T-helper 17 cell (primary cell): ENCODE measurements at places on chromosomes 16 and 17.

DNA sequence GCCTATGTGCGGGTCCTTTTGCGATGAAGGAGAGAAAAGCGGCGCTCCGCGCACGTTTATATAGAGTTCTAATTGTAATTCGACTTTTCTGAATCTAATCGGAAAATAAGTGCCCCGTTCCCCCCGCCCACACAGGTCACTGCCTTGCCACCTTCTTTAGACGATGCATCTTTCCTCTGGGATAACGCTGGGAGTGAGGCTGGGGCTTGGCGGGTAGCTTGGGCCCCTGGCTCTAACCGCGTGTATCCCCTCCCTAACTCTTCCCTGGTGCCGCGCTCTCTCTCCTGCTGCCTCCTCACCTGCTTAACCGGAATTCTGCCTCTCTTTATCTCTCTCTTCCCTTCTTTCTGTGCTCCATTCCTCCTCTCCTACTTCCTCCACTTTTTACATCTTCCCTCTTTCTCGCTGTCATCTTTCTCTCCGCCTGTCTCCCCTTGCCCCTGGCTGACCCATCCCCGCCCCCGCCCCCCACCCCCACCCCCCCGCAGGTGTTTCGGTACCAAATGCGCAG, 2.6 kb downstream of the LHX1 start:
- DNase-seq, result no peak

DNA sequence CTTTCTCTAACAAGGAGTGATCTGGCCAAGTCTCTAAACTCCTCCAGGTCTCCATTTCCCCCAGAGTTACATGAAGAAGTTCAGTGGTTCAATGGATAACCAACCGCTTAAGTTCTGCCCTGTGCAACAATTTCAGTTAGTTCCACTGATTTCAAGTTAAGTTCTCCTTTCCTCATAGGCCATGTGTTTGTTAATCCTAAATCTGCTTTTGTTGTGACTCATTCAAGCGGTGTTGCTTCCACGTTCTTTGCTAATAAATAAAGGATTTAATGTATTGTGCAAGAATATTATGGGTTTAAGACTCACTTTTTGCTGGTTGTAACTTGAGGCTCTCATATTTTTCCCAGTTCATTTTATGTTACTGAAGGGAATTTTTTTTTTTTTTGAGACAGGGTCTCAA, 36.3 kb downstream of the GNA13 start:
- DNase-seq, result no peak

- DNase-seq, result no peak
Measured at GRCh38 chr16:66326991-66327513, 39.4 kb upstream of the CDH5 start.

GRCh38 chr17:55098765-55099164, 130.2 kb downstream of the STXBP4 start:
- no peak for DNase-seq

GRCh38 chr16:81711657-81712319, 67.3 kb upstream of the PLCG2 start:
- no peak for DNase-seq

GRCh38 chr17:81577278-81578000, 25.3 kb upstream of the FAAP100 start:
- no peak for DNase-seq

GRCh38 chr16:27109666-27110523, 43.2 kb downstream of the C16orf82 start:
- DNase-seq, result peak; percentile 87

DNA sequence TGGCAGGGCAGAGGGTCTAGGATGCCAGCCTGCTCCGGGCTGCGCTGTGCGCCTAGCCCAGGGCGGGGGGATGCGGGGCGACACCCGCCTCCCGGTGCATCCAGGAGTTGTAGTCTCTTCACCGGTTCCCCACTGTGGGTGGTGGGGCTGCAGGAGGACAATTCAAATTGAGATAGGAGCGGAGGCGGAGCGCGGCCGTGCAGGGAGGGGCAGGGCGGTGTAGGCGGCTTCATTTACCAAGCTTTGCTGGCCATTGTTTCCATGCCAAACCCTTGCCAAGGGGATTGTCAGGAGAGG, 2047.4 kb downstream of the TP53TG3F start:
- no peak for DNase-seq

GRCh38 chr16:88504489-88505404, 51.7 kb downstream of the ZFPM1 start:
- DNase-seq, result no peak

- no peak for DNase-seq
Measured at GRCh38 chr17:21001813-21002221, 41.0 kb downstream of the USP22 start.

DNA sequence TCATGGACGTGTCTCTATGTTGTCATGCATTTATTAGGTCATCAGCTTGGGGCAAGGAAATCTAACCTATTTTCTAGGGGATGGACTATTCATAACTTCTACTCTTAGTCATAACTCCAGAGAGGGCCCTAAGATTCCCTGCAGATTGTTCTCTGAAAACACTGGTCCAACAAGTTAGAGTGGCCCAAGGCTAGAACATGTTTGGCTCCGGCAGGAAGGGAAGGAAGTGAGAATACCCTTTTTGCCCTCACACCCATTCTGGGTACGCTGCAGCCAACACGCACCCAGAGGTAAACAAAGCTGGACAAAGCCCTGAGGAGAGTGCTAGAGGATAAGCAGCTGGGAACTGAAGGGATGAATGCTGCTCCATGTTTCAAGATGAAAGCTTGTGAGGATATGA, 9.9 kb downstream of the C16orf86 start:
- DNase-seq, result no peak

- no peak for DNase-seq
Measured at GRCh38 chr16:35497399-35497798, 2038.0 kb downstream of the TP53TG3F start.

DNA sequence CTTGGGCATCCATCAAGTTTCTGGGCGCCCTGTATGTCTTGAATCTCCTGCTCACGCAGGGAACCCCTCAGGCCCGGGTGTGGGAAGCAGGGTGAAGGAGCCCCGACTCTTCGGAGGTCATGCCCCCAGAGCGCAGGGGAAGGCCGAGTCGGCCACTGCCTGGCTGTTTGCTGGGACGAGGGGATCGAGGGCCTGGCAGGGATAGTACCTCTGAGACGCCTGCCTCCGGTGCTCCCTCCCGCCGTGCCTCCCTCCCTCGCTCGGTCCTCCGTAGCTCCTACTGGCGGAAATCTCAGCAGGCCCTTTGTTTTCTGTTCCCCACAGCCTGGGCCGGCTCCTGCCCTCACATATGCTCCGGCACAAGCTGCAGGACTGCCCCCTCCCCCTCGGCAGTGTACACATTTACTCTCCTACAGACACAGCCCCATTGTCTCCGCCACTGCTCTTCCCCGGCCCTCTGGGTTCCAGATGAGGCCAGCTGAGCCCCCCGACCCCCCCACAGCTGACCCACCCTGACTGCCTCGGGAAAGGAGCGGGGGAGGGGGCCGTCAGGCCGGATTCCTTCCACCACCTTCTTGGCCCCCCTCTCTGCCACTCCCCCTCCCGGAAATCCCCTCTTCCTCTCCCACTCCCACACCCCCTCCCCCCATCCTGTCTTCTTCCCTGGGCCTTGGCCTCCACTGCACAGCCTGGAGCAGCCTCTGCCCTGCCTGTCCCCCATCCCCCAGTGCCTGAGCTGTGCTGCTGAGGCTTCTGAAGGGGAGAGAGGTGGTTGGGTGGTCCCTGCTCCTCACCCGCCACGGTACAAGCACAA, 1.4 kb downstream of the TRAF4 start:
- DNase-seq, result no peak

DNA sequence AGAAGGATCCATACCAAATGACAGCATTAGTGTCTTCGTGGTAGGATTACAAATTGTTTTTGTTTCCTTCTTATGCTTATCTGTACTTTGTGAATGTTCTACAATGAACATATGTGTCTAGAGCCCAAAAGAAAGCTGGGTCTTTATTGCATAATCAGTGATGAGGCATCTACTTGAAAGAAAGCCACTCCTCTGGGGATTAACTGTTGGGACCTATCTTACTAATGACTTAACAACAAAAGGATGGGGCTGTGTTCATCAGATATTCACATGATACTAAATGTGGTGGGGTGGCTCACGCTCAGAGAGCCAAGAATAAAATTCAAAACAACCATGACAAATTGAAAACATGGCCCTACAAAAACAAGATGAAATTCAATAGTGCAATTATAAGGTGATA, 160.2 kb downstream of the RGS9 start:
- DNase-seq, result no peak

GRCh38 chr16:4544473-4544872, 5.9 kb upstream of the CDIP1 start:
- DNase-seq, result no peak

GRCh38 chr17:20944014-20944865, 98.6 kb downstream of the USP22 start:
- DNase-seq, result no peak

DNA sequence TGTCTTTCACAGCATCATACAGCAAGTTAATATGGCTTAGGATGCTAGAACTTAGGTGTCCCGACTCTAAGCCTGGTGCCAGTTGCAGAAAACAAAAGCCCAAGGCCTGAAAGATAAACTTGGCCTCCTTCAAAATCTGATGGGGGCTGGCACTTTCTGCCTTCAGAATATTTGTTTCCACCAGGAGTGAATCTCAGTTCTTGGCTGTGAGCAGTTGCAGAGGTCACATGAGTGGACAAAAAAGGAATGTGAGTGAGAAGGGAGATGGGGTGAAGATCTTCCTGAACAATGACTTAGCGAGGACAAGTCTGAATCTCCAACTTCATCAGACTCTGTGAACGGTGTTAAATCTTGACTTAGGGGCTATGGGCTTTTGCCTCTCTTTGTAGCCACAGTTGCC, 46.6 kb downstream of the HOXB1 start:
- no peak for DNase-seq

- no peak for DNase-seq
Measured at GRCh38 chr16:82265809-82266208, 95.8 kb upstream of the MPHOSPH6 start.

GRCh38 chr17:64150237-64151015, 20.5 kb upstream of the ERN1 start:
- no peak for DNase-seq

DNA sequence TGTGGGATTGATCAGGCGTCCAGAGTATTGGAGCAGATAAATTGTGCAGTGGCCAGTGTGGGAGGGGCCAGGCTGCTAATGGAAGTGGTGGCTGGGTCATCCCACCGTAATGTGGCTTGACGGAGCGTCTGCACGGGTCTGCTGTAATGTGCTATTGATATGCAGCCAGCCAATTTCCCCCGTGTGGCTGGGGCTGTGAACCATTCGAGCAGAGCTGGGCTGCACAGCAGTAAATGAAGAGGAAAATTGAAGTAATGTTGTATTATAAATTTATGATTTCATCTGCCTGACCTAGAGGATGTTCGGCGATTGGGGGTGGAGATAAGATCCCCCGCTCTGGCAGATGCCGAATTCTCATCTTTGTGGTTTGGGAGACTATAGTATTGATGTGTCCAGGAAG, 121.5 kb downstream of the CCDC182 start:
- DNase-seq, result no peak

DNA sequence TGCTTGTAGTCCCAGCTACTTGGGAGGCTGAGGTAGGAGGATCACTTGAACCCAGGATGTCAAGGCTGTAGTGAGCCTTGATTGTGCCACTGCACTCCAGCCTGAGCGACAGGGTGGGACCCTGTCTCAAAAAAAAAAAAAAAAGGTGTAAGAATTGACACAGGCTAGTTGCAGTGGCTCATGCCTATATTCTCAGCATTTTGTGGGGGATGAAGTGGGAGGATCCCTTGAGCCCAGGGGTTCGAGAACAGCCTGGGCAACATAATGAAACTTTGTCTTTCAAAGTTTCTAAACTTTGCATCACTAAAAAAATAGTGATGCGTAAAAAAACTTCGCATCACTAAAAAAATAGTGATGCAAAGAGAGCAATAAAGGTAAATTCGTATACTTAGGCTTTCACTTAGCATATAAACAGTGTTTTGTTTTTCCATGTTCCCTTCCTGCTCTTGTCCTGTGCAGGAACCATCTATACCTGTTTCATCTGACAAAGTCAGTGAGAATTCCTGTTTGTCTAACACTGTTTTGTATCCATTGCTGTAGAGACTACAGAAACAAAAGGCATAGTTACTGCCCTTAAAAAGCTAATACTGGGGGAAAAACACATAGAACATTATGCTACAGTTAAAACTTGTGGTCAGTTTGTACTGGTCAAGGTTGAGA, 32.1 kb downstream of the CTCF start:
- DNase-seq, result no peak

DNA sequence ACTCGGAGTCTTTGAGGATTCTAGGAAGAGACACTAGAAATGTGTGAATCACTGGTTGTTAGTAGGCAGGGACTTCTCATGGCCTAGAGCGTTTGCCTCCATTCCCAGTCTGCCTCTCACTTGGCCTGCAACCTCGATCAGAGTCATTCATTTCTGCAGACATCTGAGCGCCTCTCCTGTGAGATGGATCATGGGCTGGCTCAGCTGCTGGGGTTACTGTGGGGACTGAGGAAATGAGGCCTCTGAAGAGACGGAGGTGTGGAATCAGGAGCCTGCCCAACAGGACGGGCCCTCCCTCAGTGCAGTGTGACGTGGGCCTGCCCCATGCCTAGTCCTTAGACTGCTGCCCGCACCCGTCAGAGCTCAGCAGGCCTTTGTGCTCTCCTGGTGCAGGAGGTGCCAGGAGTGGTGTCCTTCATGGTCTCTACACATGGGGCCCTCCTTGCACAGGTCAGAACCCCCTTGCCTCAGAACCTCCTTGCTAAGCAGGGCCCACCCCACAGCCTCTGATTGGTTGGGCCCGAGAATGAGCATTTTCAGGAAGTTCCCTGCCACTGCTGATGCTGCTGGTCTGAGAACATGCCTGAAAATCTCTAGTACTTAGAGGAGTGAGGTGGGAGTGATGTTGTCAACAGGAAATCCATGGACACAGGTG, 99.4 kb downstream of the NPIPB11 start:
- no peak for DNase-seq

GRCh38 chr16:69942627-69943170, 8.4 kb upstream of the CLEC18A start:
- no peak for DNase-seq

GRCh38 chr16:14050291-14051027, 20.7 kb upstream of the MRTFB start:
- no peak for DNase-seq

GRCh38 chr16:59605706-59606105, 871.6 kb upstream of the GOT2 start:
- DNase-seq, result no peak
